ENCODE measurements at places on chromosomes 7 and 10.

GRCh38 chr10:118210276-118210675 lies 131.8 kb downstream of the FAM204A start:
- no peak for DNase-seq

DNA sequence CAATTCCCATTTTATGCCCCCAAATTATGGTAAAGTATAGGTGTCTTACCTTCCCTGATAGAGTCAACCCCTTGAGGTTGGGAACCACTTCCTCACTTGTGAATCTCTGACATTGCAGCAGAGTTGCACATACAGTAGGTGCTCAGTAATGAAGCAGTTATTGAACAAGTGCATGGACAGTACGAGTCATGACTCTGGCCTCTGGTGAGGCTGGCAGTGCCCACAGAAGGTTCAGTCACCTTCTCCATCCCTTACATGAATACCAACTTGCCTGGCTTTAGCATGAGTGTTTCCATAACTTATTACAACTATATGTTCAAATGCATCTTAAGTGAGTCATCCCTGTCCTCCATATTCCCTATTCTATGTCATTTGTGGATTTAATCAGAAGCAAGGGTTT lies 340.0 kb downstream of the ELMO1 start:
- DNase-seq, result no peak

- no peak for DNase-seq
Observed at GRCh38 chr10:111017098-111017497, 59.7 kb upstream of the ADRA2A start.

DNA sequence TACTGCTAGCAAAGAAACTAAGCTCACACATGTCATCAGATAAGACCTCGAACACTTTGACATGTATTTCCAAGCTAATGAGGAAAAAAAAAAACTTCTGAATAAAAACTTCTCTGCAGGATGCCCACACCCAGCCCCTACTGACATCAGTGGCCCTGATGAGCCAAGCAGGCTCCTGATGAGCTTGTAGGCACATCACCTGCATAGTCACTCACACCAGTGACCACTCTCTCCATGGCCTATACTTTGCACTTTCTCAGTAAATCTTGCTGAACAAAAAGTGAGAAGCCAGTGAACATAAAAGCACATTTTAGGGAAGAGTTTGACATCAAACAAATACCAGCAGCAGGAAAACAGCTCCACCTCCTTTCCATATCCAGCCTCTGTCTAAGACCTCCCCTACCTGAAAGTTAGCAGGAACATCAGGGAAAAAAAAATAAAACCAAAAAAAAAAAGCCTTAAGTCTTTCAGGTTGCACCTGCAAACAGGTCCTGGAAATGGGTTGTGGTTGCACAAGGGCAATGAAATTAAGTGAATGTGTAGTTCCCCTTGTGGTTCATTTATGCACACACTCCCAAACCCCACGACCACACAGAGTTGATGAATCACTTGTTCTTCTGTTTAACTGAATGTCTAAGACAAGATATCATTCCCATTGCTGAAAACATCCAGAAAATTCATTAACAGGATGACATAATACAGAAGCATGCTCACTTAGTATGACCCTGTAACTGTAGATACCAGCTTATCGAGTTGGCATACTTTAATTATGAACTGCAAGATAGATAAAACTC lies 205.2 kb upstream of the PDE1C start:
- no peak for DNase-seq

GRCh38 chr10:125742465-125742864 lies 23.0 kb downstream of the EDRF1 start:
- no peak for DNase-seq

DNA sequence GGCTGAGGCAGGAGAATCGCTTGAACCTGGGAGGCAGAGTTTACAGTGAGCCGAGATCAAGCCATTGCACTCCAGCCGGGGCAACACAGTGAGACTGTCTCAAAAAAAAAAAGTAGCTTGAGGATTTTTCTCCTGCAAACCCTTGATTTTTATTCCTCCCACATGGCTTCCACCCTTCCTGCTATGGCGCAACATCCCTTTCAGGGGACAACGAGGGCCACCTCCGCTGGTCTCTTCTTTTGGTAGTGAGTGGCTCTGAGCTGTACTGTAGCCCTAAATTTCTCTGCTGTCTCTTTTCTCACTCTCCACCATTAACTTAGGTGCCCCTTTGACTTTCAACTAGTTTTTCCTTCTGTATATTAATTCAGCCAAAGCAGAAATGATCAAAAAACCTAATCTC lies 113.4 kb downstream of the HIPK2 start:
- DNase-seq, result no peak

DNA sequence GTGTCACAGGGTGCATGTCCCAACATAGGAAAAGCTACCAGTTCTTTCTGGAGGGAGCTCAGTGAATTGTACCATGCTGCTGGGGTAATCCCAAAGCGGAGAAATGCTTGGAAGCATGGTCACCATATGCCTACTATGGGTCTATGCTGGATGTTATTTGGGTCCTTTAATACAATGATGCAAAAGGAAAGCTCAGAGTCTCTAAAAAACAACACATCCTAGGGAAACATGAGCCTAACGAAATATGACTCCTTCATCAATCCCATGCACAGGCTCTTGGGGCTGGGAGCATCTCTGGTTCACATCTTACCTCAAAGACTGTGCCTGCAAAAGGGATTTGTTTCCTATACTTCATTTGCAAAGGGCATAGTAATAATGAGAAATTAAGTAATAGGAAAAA lies 65.2 kb downstream of the CUBN start:
- DNase-seq, result no peak

DNA sequence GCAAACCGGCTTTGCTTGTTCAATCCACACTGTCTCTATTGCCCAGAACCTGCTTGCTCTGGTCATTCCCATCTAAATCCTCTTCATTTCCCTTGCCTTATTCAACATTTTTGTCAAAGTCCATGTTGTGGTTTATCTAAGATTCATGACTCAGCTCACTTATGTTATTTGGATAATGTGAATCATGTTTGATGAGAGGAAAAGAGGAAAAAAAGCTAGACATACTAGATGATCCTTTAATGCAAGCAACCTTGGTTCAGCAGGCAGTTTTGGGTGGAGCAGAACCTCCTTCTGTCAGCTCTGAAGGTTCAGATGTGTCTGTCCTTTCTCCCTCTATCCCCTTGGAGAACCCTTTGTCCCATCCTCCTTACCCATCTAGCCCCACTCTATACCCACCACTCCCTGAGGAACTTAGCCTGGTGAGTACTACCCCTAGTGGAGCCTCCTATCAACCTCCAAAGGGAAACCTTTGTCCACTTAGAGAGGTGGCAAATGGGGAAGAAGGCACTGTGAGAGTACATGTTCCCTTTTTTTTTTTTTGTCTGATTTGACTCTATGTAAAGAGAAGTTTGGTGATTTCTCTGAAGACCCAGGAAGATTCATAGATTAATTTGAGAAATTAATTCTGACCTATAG lies 2.1 kb upstream of the SAMD9L start:
- no peak for DNase-seq

DNA sequence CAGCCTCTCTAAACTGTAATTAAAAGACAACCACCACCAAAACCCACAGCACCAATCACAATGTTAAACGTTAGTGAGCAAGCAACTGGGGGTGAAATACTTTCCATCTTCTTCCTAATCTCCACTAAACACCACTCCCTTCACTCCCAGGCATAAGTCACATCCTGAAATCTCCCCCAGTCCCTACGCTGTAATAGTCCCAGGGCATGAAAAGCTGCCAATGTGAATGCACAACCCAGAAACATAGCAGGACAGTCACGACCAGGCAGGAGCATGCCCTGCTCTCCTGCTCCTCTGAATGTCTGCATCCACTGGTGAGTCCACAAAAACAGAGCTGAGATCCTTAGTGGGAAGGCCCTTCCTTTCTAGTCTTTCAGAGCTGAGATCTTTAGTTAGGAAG lies 288.9 kb downstream of the PARD3 start:
- no peak for DNase-seq

DNA sequence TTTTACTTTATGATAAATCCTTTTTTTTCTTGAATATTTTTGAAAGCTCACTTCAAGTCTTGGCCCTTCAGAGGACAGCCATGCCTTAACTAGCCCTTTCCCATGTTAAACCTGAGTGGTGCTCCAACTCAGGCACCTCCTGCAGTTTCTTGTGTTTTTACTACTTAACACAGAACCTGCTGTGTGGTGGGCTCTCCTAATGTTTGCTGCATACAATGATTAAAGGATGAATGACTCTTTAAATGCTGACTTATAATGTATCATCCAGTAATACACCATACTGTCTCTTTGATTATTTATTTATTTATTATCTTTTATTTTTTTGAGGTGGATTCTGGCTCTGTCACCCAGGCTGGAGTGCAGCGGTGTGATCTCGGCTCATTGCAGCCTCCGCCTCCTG lies 179.4 kb downstream of the SEMA3E start:
- DNase-seq, result no peak

- no peak for DNase-seq
Observed at GRCh38 chr10:75547391-75548298, 116.2 kb downstream of the LRMDA start.

DNA sequence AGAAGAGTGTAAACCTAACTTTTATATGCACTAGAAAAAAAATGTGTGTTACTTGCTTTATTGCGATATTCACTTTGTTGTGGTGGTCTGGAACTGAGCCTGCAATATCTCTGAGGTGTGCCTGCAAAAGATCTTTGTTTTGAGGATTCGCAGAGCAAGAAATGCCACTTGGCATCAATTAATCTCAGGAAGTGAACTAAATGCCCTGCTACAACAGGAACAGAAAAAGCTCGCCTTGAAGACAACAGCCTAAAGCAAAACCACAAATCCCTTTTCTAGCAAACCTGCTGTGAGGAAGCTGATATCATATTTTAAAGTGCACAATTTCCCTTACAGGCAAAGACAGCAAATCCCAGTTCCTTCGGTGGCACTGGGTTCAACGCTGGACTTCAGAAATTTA lies 675.8 kb downstream of the KCNMA1 start:
- no peak for DNase-seq

- no peak for DNase-seq
Observed at GRCh38 chr10:68178592-68178991, 53.3 kb downstream of the ATOH7 start.

- no peak for DNase-seq
Observed at GRCh38 chr10:132107186-132107948, 41.6 kb downstream of the JAKMIP3 start.

DNA sequence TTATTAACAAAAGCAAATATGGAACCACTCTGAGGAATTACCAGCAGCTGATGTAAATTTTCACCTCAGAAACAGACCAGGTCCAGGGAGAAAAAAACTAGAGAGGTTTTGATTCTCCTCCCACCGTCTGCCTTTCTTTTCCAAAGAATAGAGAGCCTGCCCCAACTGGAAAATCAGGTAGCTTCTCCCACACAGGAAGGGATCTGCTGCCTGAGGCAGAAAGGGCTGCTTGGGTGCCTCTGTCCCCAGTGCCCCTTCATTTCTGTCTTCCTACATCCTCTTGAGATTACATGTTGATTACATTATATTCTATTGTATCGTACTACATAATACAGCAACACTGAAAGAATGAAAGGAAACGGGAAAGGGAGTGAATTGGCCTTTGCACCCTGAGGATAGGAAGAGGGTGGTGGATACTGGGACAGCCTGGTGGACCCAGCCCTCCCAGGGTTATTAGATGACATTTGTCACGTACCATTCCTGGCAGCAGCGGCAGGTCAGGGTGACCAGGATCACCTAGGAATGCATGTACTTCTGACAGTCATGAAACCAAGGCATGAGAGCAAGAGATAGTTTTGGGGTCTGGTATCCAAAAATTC lies 8.9 kb downstream of the ST8SIA6 start:
- DNase-seq, result no peak

- DNase-seq, result peak; percentile 93
Observed at GRCh38 chr7:130201796-130202195, 3.4 kb downstream of the TMEM209 start.

DNA sequence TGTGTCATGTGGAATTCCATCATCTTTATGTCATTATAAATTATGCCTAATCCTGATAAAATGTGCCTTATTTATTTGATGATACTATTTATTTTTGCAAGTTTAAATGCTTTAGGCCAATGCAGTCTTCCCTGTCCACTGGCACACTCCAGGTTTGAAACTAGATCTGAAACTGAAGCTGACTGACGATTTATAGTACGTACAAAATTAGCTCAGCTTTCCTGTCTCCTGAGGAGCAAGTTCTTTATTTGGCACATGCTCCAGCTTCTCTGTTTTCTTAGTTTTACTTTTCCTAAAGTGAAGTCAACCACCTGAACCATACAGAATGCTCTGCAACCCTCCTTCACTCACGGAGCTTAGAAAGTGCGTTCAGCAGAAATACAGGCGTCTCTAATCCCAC lies 164.1 kb downstream of the HECW1 start:
- no peak for DNase-seq

DNA sequence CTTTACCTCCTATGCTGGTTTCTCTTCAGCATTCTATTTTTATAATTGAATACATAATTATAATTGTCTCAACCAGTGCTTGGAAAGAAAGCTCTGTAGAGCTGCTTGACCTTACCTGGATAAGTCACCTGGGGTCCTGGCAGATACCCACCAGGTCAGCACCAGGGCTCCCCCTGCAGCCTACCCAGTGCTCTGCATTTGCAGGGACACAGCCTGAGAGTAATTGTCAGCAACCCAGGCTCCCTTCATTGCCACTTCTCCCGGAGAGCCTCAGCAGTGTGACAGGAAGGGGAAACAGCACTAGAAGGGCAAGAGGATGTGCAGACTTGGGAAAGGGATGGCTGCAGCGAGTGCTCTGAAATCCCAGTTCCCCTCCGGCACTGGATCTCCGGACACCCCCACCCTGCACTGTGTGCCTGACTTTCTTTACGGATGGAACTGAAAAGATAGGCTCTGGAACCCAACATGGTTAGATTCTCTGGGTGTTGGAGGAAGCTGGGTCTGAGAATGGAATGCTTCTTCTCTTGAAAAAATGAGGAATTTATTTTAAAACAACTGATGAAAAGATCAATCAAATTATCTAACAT lies 11.4 kb upstream of the PAX4 start:
- no peak for DNase-seq

DNA sequence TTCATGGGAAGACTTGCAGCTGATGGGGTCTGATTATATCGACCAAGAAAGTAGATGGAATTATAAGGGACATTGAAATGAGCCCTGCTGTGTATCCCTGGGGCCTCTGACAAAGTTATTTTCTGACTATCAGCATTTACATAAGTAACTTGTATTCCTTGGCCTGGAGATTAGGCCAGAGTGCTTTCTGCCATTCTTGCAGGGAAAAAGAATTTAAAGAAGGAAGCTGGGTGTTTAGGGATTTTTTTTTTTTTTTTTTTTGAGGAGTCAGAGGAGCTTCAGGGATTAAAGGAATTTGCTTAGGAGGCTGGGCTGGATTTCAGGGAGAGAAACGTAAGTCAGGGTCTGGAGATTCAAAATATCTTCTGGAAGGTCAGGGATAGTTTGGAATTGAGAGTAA lies 4.6 kb downstream of the SPAM1 start:
- no peak for DNase-seq

Data from NCI-H2227 treated with DMSO at 0.1 percent for 48 hours (cell line).